ENCODE measurements at places on chromosomes 3 and 15.

DNA sequence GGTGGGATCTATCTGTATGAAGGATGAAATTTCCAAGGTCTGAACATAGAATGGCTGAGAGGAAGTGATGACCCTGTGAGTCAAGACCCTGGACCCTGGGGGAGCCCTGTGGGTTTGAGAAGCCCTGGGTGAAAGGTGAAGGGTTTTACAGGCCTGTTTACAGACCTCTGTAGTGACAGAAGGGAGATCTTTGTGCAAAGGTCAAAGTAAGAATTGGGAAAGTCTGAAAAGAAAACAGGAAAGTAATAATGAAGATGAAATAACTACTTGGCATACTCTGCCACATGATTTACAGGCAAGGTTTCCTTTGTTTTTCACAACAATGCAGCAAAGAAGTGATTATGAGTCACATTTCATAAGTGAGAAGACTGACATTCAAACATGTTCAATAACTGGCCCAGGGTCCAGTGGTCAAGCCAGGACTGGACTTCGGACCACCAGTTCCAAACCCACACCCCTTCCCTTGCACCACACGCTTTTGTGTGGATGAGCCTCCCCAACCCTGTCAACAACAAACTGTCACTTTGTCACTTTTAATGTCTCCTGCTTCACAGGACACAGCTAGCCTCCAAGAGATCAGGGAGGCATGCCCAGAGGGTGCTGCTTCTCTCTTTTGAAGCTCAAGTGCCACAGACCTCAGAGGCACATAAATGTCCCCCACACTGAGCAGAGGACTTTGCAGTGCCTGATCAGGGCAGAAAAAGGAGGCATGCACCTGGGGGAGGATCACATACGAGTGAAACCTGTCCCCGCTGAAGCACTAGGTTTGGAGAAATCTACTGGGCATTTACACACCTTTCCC lies 21.5 kb downstream of the CD86 start:
- no peak for DNase-seq

- DNase-seq = no peak
Observed at GRCh38 chr15:57570340-57570739, 21.4 kb upstream of the MYZAP start.

GRCh38 chr15:68379759-68380290 lies 52.1 kb downstream of the ITGA11 start:
- DNase-seq = peak; percentile 69

- no peak for DNase-seq
Observed at GRCh38 chr3:59512066-59512465, 462.2 kb upstream of the CFAP20DC start.

DNA sequence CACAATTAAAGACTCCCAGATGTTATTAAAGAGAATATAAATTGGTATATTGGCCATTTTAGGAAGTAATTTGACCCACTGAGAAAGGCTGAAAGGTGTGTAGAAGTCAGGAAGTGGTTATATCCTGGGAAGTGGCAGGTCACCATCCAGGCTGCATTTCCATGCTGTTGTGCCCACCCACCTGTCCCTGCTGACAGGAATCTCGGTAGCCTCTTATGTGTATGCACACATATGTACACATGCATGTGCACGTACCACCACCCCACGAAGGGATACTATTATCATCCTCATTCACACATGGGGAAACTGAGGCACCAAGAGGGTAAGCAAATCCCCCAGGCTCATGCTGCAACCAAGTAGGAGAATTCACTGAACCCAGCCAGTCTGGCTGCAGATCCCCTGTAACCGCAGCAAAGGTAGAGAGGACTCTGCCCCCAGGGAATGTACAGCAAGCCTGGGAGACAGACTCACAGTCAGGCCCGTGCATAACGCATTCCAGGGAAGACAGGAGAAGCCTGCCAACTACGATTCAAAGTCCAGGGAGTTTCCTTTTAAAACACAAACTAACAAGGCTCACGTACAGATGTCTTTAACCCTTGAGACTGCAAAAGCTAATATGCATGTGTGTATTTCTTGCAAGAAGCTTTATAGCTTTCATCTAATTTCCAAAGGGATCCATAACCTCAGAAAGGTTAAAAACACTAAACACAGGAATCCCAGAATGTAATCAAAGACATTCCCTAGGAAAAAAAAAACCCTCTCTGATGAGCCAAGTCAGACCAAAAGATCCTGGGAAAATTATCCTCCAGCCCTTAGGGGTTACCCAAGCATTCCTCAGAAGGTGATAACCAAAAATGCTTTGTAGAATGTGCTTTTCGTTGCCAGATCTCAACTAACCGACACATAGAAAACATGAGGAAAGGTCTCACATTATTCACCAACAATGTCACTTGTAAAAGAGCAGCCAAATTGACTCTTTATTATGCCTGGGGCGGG lies 129.6 kb downstream of the ADAMTS17 start:
- no peak for DNase-seq

GRCh38 chr3:78516937-78517336 lies 1250.9 kb downstream of the ROBO1 start:
- no peak for DNase-seq

DNA sequence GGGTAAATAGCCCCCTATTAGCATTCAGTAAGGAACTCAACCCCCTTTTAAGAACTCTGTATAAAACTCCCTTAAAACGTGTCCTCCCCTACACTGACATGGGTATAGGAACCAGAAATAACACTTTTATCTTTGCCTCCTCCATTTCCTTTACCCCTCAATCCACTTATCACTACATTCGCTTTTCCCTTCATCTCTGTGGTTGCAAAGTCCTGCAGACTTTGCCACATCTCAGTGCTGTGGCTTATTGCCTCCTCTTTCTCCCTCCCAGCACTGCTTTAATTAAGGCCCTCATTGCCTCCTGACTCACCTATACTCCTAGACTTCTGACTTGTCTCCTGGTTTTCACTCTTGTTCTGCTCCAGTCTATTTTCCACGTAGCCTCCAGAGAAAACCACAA lies 94.3 kb upstream of the GADL1 start:
- no peak for DNase-seq

DNA sequence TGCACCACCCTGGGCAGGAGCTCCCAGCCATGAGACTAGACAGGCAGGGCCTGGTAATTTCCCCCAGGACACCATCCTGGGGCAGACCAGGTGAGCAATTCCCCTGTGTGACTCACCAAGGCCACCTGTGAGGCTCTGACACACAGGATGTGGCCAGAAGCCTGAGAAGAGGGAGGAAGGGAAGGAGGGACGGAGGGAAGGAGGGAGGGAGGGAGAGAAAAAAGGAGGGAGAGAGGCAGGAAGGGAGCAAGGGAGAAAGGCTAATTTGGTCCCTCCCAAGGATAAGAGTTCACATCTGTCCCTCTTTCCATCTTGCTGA lies 25.9 kb downstream of the WNT7A start:
- DNase-seq = no peak

DNA sequence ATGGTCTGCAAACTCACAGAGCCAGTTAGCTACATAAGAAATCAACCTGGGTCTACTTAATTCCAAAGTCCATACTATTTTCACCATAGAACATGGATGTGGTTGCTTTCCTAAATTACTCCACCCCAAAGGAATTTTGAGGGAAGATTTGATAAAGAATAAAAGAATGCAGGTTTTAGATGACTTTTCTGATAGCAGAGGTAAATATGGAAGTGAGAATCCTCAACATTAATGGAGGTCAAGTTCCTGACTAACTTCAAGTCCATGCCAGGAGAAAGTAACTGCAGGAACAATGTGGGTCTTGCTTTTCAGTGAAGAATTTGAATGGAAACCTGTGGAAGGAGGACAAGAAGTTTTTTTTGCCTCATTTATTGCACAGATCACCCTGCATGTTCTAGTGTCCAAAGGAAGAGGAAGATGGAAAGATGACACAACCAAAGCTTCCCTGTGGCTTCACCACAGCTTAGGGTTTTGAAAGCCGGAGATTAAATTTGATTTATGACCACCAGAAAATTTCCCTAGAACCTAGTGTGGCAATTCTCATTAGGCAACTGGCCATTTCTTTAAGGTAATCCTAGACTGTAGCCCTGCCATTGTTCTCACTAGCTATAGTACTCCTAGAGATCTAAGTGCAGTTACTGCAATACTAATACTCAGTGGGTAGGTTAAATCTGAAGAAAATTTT lies 429.7 kb downstream of the RAP2B start:
- DNase-seq = no peak

DNA sequence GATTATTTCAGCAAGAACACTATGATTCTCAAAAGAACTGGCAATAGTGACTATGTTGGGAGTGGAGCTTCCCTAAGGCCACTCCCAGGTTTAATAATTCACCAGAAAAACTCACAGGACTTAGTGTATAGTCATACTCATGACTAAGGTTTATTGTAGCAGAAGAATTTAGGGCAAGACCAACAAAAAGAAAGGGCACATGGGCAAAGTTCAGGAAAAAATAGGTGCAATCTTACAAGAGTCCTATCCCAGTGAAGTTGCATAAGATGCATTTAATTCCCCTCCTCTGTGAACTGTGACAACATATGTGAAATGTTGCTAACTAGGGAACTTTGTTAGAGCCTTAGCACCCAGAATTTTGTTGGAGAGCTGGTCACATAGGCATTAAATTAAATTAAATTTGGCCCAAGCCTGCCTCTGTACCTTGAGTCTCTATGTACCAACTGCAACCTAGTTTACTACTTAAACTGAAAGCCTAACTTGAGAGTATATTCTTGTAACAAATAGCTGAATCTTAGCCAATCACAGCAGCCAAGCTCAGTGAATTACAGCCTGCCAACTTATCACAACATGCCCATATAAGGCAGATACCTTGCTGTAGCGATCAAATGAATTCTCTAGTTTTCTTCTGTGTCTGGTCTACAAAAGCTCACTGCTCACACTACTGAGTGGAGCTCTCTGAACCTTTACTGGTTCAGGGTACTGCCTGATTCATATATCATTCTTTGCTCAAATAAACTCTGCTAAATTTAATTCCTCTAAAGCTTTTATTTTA lies 386.2 kb upstream of the ARHGEF26 start:
- DNase-seq = no peak

DNA sequence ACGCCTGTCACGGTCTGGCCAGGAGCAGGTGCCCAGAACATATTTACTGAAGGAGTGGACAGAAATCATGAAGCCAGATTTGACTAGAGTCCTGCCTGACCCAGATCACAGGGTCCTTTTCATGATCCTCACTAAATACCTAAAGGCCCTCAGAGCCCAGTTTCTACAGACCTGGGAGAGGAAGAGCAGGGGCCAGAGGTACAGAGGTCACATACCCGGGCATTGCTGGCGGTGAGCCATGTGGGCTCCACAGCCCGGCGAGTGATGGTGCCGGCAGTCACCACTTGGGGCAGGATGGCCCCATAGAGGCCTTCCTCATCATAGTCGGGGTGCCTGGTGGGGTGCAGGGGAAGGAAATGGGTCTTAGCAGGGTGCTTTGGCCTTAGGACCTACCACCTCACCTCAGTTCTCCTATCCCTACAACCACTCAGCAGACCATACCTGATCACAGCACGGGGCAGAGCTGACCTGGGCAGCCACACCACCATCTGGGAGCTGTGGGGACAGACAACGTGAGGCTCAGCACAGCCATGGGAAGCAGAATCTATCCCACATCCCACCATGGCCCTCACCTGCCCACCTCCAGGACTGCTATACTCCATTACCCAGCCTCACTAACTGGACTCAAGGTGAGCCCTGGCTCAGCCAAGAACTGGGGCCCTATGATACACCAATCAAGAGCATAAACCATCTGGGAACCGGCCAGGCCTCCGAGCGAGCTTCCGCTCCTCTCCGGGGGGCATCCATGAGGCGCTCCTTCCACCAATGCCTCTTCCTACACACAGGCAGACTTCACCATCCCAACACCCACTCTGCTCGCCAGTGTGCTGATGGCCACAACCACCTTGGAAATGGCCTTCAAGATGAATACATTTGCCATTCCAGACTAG lies 12.9 kb downstream of the POLG start:
- no peak for DNase-seq

- DNase-seq = peak; percentile 62
Observed at GRCh38 chr15:31758126-31758525, 272.2 kb upstream of the CHRNA7 start.

DNA sequence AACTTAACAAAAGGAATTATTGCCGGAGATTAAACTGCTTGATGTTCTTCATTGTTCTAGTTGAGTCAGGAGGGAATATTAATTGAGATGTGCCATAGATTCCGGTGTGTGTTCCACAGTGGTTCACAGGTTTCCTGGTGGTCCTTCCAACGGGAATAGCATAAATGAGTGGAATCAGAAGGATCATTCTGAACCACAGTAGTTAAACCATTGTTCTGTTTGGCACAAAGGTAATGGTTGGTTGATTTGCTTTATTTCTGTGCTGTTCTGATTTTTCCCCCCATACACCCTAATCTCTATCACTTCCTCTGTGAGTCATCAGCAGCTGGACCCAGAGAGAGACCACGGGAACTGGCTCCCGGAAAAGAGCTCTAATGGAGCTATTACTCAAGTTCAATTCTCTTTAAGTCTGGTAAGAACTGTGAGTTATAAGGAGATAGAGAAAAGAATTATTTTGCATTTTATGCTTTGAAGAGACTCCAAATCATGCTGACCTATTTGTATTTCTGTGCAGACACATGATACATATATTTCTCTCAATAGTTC lies 627.2 kb downstream of the ZIC1 start:
- peak; percentile 94 for DNase-seq

DNA sequence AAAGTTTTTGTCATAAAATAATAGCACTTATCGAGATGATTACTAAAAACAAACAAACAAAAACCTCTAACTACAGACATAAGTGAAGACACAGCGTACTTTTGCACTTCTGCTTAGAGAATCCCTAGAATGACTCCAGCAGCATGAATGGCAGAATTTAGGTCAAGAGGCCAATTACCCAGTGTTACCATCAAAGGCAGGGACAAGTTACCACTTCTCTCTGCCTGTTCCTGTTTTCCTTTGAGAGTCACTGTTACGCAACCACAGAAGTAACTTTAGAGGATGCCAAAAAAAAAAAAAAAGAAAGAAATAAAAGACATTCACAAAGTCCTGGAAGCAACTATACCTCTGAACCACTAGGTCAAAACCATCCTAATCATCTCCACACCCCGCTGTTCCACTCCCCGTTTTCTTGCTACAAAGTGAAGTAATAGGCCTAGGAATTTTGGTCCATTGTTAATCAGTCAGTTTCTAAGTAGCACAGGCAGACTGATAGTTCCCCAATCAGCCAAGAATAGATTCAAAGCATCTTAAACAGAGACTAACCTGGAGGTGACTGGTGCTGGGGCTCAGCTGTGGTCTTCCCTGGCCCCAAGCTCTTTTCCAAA lies 41.9 kb downstream of the FMN1 start:
- no peak for DNase-seq

- DNase-seq = no peak
Observed at GRCh38 chr3:37963016-37963415, 27.6 kb upstream of the VILL start.

GRCh38 chr3:196143708-196144382 lies 62.0 kb upstream of the TFRC start:
- DNase-seq = no peak

DNA sequence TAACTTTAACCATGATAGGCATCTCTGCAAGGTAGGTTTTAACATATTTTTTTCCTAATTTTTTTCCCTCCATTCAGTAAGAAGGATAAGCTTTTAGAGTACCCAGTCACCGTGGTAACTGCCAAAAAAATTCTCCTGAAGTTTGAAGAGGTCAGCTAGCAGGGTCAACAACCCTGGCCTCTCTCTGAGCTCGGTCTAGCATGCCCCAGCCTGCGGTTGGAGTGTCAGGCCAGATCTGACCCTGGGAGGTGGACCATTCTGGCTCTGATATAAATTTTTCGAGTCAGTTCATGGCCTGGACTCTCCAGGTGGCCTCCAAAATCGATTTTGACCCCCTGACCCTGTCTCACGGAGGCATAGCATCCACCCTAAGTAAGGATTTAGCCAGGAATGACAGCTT lies 29.7 kb downstream of the SOX2 start:
- no peak for DNase-seq
